Kidney (tissue), 22 donors: ENCODE measurements at places on chromosomes 13 and 19. TPM values are rescaled to one million over a fixed set of nuclear protein-coding genes. Genes with fewer than 3 reads are reported as not detected.

- H3K27me3 ChIP-seq, result no peaks in the 10 kb centered on the region
- H3K4me3 ChIP-seq, result no peak overlapping the region
- no peak overlapping the region for H3K27ac ChIP-seq
- H3K4me1 ChIP-seq, result no peaks in the 10 kb centered on the region
- no peaks in the 10 kb centered on the region for H3K36me3 ChIP-seq
Observed at GRCh38 chr19:19578252-19578651, 40.2 kb downstream of the CILP2 start.

GRCh38 chr13:21894703-21895699 lies 224.1 kb downstream of the FGF9 start:
- no peaks in the 10 kb centered on the region for H3K36me3 ChIP-seq
- no peak overlapping the region for H3K4me3 ChIP-seq

- H3K27ac ChIP-seq, result no peak overlapping the region
- H3K4me3 ChIP-seq, result no peak overlapping the region
- no peaks in the 10 kb centered on the region for H3K36me3 ChIP-seq
- H3K4me1 ChIP-seq, result peaks cover 5% of the 10 kb centered on the region
- no peak for DNase-seq
Observed at GRCh38 chr13:113723410-113724015, 35.5 kb upstream of the TMEM255B start.

DNA sequence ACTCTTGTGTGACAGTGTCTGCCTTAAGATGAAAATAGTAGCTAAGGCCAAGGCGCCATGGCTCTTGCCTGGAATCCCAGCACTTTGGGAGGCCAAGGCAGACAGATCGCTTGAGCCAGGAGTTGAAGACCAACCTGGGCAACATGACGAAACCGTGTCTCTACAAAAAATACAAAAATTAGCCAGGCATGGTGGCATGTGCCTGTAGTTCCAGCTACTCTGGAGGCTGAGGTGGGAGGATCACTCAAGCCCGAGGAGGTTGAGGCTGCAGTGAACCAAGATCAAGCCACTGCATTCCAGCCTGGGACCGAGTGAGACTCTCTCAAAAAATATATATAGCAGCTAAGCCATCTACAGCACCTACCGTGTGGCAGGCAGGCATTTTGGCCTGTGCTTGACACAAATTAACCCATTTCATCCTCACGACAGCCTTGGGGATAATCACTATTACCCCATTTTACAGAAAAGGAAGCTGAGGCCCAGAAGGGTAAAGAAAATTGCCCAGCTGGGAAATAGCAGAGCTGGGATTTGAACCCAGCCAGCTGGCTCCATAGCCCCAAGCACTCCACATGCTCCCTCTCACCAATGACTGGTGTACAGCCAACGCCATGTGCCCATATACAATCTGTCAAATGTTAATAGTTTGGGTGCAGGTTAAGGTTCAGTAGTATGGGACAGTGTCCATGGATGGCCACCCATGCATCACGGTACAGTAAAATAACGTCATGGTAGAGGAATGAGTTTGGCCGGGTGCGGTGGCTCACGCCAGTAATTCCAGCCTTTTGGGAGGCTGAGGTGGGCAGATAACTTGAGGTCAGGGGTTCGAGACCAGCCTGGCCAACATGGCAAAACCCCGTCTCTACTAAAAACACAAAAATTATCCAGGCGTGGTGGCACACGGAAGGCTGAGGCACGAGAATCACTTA lies 3.1 kb downstream of the SLC1A5 start:
- H3K4me1 ChIP-seq, result peaks cover 22% of the 10 kb centered on the region
- peak overlapping the region; percentile 90 for H3K27ac ChIP-seq
- no peak for DNase-seq
- H3K4me3 ChIP-seq, result peak overlapping the region; percentile 17

The ZNF792 gene
- total RNA-seq, result 9.1 TPM

DNA sequence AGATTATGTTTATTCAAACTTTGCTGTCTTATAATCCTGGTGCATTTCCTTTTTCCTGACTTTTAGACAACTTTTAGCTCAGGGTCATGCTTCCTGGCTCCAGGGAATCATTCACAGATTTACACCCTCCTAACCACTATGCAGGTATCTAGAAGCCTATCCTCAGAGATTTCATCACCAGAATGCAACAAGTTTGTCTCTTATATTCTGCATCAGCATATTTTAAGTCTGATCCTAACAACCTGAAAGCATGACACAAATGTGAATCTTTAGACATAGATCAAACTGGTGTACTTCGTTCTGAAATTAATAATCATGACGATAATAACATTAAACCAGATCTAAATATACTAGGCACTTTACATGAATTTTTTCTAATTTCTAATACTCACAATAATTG lies 100.0 kb downstream of the TRPC4 start:
- H3K27ac ChIP-seq, result no peak overlapping the region
- no peaks in the 10 kb centered on the region for H3K36me3 ChIP-seq
- no peaks in the 10 kb centered on the region for H3K27me3 ChIP-seq
- DNase-seq, result no peak
- no peaks in the 10 kb centered on the region for H3K4me1 ChIP-seq

DNA sequence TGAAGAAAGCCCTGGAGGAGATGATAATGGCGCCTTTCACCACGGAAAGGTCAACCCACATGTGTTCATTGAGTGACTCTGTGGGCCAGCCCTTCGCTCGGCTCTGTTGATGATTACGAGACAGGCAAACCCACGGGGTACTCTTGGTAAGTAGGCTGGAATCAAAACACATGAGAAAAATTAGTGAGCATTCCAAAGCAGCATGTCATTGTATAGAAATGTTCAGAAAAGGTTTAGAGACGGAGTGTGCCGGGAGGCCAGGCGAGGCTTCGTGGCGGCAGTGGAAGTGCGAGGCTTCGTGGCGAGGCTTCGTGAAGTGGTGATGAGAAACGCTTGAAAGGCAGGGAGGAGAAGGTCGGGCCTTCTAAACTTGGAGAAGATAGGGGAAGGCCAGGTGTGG lies 144.3 kb downstream of the ZNF536 start:
- no peaks in the 10 kb centered on the region for H3K4me1 ChIP-seq
- no peak overlapping the region for H3K27ac ChIP-seq
- no peak for DNase-seq
- H3K4me3 ChIP-seq, result no peak overlapping the region
- H3K36me3 ChIP-seq, result no peaks in the 10 kb centered on the region
- no peaks in the 10 kb centered on the region for H3K27me3 ChIP-seq

DNA sequence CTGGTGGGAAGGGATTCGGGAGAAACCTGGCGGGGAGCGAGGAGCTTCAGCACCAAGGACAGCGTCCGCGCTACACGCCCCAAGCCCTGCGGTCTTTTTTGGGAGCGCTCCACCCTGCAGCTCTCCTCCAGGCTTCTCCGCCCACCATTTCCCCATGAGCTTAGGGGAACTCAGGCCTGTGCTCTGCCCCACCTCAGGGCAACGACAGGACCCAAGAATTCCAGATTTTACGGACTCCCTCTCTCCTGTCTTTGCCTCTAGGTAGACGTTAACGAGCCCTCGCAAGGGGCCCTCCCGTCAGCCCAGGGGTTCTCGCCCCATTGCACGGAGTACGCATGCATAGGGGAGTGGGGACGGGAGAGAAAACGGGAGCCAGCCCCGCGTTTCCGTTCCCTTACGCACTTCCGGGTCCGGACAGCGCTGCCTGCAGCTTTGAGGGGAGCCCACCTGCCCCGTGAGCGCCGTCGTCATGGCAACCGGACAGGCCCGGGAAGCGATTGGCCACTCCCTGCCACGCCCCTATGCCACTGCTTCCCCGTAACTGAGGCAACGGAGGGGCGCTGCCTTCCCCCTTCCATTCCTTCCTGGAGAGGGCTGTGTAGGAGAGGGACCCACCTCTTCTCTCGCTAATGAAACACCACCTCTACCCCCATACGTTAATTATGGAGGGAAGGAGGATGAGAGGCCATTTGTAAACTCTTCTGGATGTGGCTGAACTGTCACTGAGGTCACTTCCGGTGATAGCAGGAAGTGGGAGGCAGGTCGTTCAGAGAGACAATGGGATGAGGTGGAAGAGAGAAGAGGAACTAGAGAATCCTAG lies 20.8 kb downstream of the NOVA2 start:
- peak; percentile 84 for DNase-seq
- no peaks in the 10 kb centered on the region for H3K27me3 ChIP-seq
- no peak overlapping the region for H3K27ac ChIP-seq
- H3K4me1 ChIP-seq, result no peaks in the 10 kb centered on the region

DNA sequence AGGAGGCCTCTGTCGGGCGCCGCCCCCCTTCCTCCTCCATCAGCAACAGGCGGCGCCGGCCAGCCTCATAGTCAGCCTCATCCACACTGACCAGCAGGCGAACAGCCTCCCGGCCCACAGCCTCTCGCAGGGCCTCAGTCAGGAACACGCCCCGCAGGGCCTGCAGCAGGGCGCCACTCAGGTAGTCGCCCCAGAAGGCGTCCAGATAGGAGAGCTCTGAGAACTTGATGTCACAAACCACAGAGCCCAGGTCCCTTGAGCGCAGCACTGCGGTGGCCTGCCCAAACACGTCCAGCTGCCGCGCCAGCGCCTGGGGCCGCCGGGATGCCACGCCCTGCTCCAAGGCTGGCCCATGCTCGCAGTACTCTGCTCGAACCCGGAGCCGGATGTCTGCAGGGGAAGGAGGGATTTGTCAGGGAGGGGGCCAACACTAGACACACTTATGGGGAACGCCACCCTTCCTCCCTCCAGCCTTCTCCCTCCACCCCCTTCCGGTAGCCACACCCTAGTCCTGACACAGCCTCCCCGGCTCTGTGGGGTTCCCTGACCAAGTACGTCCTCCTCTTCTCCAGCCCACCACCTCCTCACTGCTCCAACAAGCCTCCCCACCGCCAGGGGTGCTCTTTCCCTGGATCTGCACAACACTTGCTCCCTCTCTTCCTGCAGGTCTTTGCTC lies 17.9 kb downstream of the DEDD2 start:
- peak; percentile 77 for DNase-seq
- H3K36me3 ChIP-seq, result peaks cover 19% of the 10 kb centered on the region
- no peak overlapping the region for H3K4me3 ChIP-seq

DNA sequence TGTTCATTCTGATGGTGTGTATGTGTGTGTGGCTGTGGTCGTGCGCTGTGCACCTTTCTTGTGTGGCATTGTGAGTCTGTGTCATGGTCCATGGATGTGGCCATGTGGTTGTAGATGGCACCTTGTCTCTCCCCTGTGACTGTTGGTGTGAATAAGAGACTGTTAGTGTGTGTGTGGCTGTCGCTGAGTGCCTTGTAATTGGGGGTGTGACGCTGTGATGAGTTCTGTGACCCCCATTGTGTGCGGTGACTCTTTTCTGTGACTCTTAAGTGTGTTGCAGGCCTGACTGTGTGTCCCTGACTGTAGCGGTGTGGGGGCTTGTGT lies 804 bp downstream of the PLPPR2 start:
- peaks cover 2% of the 10 kb centered on the region for H3K27me3 ChIP-seq
- H3K36me3 ChIP-seq, result no peaks in the 10 kb centered on the region
- peaks cover 8% of the 10 kb centered on the region for H3K4me1 ChIP-seq
- H3K27ac ChIP-seq, result no peak overlapping the region

GRCh38 chr13:112873851-112874750 lies 94.9 kb upstream of the MCF2L start:
- H3K27ac ChIP-seq, result no peak overlapping the region
- H3K4me1 ChIP-seq, result no peaks in the 10 kb centered on the region
- H3K4me3 ChIP-seq, result no peak overlapping the region

DNA sequence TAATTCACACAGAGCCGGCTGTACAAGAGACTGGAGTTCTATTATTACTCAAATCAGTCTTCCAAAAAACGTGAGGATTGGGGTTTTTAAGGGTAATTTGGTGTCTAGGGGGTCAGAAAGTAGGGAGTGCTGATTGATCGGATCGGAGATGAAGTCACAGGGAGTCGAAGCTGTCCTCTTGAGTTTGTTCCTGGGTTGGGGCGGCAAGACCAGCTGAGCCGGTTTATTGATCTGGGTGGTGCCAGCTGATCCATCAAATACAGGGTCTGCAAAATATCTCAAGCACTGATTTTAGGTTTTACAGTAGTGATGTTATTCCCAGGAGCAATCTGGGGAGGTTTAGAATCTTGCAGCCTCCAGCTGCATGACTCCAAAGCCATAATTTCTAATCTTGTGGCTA lies 262.7 kb downstream of the KCNRG start:
- no peak for DNase-seq
- no peak overlapping the region for H3K4me3 ChIP-seq
- no peaks in the 10 kb centered on the region for H3K4me1 ChIP-seq
- no peak overlapping the region for H3K27ac ChIP-seq

DNA sequence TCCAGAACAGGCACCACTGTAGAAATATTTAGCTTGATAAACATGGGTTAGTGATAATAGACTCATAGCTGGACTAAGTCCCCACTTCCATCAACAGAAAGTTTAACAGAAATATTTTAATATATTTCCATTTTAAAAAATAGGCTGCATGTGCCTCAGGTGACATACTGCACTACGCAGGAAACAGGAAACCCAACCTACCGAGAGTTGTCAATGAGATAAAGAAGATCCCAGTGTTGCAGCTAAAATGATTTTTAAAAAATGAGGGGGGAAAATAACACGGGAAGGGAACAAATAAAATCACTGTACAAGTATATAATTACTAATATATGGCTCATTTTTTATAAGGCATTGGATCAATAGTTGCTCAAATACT lies 154.8 kb downstream of the TBC1D4 start:
- H3K4me1 ChIP-seq, result no peaks in the 10 kb centered on the region
- H3K27me3 ChIP-seq, result no peaks in the 10 kb centered on the region
- DNase-seq, result no peak
- no peak overlapping the region for H3K4me3 ChIP-seq
- H3K36me3 ChIP-seq, result peaks cover 6% of the 10 kb centered on the region

GRCh38 chr19:41136636-41137455 lies 22.6 kb downstream of the CYP2F1 start:
- no peak for DNase-seq
- H3K4me3 ChIP-seq, result no peak overlapping the region
- no peaks in the 10 kb centered on the region for H3K36me3 ChIP-seq

The NOTCH3 gene
- total RNA-seq, result 92.3 TPM

DNA sequence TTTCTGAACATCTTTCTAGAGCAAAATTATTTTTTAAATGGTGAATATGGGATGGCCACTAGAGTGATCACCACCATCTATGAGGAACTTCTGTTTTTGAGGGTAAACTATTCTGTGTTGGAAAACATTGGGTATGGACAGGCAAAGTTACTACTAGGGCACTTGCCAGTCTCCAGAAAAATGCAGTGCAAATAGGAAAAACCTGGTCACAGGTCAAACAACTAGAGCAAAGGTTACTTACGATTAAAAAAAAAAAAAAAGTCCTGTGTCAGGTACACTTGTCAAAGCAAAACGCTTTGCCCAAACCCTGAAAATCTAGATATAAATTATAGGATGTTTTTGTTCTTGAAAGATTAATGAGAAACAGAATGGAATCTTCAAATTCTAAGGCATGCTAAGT lies 66.2 kb downstream of the SLITRK1 start:
- H3K36me3 ChIP-seq, result no peaks in the 10 kb centered on the region
- no peaks in the 10 kb centered on the region for H3K4me1 ChIP-seq
- H3K27ac ChIP-seq, result no peak overlapping the region
- H3K4me3 ChIP-seq, result no peak overlapping the region
- no peaks in the 10 kb centered on the region for H3K27me3 ChIP-seq

The SLC27A1 gene
- 21.9 TPM for total RNA-seq

The ATP7B gene
- 5.7 TPM for total RNA-seq
